ENCODE measurements at places on chromosomes 16 and 17. TPM values are rescaled to one million over a fixed set of nuclear protein-coding genes. Genes with fewer than 3 reads are reported as not detected.

DNA sequence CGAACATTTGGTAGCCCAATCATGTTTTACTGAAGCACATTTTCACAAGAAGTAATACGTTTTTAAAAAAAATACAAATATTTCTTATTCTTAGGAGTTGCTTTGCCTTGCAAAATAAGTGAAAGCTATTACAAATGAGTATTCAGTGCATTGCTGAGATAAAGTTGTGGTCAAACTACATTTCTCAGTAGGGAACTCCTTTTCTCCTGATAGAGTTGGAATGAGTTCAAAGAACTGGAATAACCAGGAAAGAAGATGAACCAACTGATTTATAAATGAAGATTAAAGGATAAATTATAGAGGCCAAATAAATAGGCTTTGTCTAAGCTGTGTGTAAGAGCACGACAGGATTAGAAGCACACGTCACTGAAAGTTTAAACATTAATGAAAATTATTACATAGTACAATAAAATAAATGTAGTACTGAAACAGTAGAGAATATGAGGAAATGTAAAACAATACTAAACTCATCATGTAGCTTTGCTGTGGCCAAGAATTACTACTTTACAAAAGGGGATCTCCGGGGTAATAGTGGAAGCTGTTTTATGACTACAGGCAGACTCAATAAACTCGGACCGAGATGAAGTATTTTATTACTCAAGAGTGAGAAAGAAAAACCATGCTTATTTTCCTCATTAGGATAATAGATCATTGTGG lies 73.6 kb downstream of the KCNJ2 start:
- peak; percentile 0 for DNase-seq

DNA sequence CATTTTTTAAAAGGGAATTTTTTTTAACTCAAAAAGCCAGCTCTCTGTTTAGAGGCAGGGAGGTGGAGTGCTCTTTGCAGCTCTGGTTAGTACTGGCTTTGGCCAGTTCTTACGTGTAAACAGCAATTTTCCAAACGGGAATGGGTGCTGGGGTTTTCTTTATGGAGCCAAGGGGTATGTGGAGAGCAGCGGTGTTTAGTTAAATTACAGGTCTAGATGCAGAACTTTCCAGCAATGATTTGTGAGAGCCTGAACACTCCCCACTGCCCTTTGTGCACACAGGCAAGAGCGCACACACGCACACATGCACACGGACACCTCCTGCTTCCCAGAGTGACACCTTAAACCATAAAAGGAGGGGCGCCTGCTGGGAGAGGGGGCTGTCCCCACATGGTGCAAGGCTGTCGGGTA lies 140.2 kb downstream of the MSI2 start:
- no peak for DNase-seq

- DNase-seq = peak; percentile 13
Observed at GRCh38 chr16:23174622-23175021, 7.9 kb upstream of the SCNN1G start.

- DNase-seq = no peak
Observed at GRCh38 chr17:61404913-61405685, 5.5 kb downstream of the TBX2 start.

DNA sequence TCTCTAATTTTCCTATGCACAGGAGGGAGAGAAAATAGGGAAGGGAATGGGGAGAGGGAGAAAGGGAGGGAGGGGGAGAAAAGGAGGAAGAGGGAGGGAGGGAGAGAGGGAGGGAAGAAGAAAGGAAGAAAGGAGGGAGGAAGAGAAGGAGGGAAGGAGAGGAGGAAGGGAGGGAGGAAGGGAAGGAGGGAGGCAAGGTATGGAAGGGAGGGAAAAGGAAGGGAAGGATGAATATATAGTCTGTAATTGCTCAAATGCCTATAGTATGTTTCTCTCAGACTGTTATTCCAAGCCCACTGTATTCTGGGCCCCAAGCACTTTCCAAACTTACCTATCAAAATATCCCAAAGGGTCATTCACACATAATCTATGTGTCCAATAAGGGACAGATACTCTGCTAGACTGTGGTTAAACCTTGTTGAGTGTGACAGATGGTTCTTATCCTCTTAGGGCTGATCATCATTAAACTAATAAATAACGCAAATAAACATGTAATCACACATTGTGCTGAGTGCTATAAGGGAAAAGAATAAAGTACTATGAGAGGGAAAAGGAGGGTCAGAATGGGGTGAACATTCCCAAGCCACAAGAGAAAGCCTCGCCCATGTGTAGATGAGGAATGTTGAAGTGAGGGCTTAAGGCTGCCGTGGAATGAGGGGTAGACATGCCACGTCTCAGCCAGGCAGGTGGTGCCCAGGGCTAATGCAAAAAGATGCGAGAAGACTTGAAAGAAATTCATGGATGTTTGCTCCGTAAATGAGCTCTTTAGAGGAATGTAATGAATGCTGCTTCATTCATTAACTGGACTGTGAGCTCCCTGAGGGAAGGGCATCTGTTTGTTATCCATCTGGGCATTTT lies 30.6 kb downstream of the ASIC2 start:
- DNase-seq = no peak

GRCh38 chr17:36849871-36850348 lies 87.4 kb upstream of the LHX1 start:
- DNase-seq = peak; percentile 63

DNA sequence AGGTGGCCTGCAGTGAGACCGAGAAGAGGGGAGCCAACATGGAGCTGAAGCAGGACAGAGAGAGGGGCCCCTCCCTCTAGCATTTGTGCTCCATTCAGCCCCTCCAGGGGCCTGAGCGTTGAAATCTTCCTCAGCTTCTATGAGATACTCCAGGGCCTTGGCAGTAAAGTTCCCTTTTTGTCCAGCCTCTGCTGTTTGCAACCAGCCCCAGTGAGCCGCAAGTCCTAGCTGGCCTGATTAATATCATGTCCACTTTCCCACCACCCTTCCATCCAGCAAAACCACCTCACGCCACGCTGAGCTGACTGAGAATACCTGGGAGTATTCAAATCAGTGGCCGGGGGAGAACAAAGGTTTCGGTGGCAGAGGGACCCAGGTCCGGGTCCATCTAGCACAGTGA lies 11.7 kb upstream of the RPH3AL start:
- no peak for DNase-seq

DNA sequence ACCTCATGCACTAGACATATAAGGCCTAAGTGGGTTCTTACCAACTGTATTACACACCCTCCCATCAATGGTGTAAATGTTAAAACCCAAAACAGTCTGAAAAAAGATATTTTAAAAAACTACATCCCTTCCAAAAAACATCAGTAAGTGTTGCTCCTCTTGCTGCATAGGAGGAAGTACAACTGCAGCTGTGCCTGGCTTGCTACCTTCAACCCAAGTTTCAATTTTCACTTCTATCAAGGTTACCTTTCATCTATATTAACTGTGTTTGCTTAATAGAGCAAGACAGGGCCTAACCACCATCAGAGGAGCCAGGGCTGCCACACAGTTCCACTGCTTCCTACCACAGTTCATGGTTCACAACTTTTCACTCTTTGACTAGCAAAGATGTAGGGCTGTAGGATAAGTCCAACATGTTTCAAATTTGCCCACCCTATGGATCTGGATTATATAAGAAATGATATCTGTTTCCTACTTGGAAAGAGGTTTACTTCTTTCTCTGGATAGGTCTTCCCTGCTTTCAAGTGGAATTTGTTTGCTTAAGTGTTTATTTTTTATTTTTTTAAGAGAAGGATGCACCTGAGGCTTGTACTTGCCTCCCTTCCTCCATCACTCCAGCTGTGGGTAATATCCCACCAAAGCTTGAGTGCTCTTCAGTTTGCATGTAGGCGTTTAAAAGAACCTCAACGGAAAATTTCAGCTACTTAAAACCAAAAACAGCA lies 56.7 kb downstream of the GRB7 start:
- DNase-seq = no peak

GRCh38 chr16:77679901-77680300 lies 42.4 kb upstream of the NUDT7 start:
- DNase-seq = no peak

DNA sequence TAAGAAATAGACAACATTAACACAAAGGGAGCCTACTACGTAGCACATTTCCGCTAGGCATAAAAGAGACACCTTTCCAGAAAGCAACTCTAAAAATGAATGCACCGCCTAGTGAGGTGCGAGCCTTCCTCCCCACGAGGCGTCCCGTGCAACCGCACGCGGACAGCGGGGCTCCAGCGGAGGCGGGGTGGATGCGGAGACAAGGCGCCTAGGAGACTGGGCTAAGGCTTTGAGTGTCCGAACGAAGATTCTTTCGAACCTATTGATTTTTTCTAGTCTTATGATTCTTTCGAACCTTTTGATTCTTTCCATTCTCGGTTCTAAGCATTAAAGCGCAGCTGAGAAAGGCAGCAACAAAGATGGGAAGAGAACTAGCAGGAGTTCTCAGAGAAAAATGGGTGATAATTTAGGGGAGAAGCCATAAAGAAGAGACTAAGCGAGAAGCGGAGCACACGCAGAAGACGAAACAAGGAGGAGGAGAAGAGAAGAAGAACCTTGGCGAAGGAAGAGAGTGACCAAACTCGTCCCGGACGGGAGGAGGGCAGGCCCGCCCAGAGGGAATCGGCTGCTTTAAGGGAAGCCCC lies 394 bp upstream of the CPD start:
- no peak for DNase-seq

DNA sequence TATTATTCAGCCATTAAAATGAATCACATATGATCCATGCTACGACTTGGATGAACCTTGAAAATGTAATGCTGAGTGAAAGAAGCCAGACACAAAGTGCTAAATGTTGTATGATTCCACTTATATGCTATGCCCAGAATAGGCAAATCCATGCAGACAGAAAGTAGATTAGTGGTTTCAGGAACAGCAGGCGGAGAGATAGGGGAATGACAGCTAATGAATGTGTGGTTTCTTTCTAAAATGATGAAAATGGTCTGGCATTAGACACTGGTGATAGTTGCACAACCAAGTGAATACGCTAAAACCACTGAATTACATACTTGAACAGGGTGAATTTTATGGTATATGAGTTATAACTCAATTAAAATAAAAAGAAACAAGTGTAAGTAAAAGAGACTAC lies 121.8 kb upstream of the NOG start:
- no peak for DNase-seq

DNA sequence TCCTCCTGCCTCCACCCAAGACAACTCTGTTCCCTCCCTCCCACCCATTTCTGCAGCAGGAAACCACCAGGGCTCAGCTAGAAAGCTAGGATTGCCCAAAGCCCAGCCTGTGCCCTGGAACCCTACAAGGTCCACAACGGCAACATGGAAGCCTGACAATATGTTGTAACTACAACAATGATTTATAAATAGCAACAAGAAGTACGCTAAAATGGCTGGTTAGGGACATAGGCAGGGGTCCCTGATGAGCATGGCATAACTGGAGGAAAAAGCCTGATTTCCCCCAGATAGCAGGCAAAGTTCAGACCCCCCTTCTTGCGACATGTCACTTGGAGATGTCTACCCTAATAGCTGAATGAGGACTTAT lies 6.6 kb downstream of the ST3GAL2 start:
- no peak for DNase-seq

- peak; percentile 75 for DNase-seq
Observed at GRCh38 chr16:65745-66144, 6.7 kb downstream of the RHBDF1 start.

DNA sequence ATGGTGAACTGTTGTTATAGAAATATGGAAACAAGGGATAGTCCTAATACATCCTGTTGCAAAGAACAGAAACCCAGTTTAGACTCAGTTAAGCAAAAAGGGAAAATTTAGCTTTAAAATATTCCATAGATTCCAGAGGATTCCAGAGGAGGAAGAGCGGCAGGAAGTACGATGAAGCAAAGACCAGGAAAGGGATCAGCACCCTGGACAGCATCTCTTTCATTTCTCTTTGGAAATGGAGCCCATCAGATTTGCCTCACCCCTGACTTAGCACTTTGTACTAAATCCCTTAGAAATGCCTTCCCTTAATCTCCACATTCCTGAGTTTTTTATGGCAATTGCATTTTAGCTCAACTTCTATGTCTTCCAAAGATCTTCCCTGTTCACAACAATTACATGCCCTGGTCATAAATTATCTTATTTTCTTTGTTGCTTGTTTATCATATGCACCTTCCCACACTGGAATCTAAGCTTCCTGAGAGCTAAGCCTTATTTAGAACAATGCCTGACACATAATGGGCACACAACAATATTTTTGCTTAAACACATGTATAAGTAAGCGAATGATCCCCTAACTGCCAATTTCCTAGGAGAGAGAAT lies 150.0 kb upstream of the RBFOX1 start:
- DNase-seq = no peak

DNA sequence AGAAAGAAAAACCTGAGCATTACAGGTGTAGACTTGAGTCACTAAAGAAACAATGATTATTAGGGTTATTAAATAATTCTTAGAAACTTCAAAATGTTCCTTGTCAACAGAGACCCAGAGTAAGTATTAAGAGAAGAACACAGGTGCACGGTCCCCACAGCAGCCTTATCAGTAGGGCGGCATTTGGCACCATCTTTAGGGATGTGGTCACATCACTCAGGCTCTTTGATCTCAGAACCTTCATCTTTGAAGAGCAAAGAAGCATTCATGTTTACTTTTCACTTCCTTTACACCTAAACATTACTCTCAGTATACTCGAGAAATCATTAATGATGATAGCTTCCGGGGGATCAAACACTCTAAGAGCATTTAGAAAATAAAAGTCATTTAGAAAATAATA lies 928.7 kb downstream of the KCNJ2 start:
- no peak for DNase-seq

- no peak for DNase-seq
Observed at GRCh38 chr16:22813948-22814710, at the start of gene HS3ST2. Gene HS3ST2, plus strand, starts transcription at chr16:22814162. Its CDS starts 449 bp downstream, at chr16:22814611.

DNA sequence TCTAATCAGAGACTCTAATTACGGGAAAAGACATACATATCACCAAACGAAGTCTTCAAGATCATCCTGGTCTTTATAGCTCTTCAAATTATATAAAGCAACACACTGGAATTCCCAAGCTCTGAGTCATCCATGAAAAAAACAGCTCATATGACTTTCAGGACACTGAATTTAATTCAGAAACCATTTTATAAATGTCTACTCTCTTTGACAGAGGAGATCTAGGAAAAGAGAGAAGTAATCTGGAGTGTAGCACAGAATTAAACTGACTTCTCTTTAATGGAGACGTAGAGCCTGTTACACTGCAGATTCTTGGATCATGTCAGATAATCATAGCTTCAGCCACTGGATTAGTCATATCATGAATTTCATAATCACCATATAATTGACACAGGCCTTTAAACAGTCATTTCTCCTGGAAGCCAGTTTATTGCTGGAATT lies 86.8 kb upstream of the WSB1 start:
- peak; percentile 77 for DNase-seq

GRCh38 chr17:19401321-19402010 lies 9.6 kb upstream of the RNF112 start:
- no peak for DNase-seq

CCL13 gene
- total RNA-seq = not detected

COPS3 gene
- total RNA-seq = 124 TPM

OTOA gene
- total RNA-seq = 0.09 TPM

SMCR8 gene
- 9.2 TPM for total RNA-seq

TBC1D26 gene
- not detected for total RNA-seq

APOH gene
- total RNA-seq = not detected

TMEM204 gene
- total RNA-seq = 5.0 TPM

PRKCB gene
- total RNA-seq = 0.16 TPM

TBC1D3C gene
- not detected for total RNA-seq

Data from fibroblast of the aortic adventitia (primary cell).